LNCaP clone FGC (cell line): ENCODE measurements at places on chromosomes 3 and 15.

DNA sequence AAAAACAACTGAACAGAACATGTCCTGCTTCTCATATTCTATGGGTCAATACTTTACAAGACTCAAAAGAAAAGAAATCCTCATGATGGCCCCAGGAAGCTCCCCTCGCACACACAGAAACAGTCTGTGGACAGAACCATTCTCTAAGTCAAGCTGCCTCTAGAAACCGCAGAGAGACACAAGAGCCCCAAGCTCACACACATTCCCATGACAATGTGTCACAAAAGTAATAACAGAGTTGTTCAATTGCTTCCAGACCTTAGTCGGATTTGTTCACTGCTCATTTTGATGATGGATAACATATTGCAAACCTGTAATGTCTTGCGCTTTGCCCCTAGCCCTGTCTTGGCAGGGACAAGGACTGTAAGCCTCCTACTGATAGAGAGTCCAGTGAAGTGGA is 60.9 kb downstream of the UMPS start:
- DNase-seq = no peak

DNA sequence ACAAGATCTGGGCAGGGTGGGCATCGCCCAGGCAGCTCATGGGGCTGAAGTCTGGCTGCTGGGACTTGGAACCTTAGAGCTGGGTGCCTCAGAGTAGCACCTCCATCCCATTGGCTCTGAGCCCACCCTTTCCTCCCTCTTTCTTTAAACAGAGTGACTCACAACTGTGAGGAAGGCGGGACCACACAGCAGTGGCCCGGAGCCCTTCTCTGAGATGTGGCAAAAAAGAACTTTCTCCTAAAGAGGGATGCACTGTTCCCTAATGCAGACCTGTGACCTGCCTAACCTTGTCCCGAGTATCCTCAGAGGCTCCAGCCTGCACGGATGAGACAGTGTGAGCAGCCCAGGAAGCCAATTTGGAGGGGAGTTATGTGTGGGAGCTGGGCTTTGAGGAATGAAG is 23.6 kb downstream of the PRR20G start:
- no peak for DNase-seq

- peak; percentile 63 for DNase-seq
These were observed 17.9 kb upstream of the ANKRD28 start for GRCh38 chr3:15815696-15816095.

DNA sequence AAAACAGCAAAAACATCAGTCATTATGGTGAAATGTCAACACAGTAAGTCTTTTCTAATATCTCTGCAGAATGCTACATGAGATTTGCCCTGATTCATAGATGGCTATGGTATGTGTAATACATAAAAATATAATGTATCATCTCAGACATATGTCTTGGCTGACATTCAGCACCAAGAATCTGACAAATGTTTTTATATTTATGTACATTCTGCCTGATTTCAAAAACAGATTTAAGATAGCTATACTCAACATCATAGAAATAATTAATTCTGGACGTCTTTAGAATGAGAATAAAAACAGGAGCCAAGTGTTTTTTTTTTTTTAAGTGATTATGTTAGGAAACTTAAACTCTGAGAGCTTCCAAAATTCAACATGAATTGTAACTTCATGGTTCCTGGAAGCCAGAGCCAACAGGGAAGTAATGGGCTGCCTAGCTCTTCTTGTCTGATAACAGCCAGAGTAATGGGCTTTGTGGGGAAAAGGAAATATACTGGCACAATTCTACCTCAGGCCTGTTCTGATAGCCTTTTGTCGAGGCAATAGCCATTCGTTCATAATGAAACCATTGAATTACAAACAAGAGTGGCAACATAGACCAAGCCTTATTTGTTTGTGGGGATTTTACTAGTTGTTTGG is 184.4 kb downstream of the VGLL4 start:
- no peak for DNase-seq

GRCh38 chr3:153442386-153442785 is 280.4 kb downstream of the RAP2B start:
- DNase-seq = no peak

DNA sequence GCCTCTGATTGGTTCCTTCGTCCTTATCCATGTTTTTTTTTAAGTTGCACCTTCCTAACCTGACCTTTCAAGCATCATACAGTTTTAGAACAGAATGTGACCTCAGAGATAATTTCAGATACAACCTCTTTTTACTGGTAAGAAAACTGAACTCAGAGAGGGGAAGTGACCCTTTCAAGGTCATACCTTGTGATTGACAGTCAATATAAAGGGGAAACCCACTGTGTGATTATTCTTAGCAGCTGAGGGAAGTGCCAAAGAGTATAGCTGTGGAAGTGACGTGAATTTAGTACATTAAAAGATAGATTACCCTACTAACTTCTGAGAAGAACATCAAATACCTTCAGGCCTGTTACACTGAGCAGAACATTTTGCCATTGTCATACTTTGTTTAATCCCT is 319.4 kb downstream of the NEK10 start:
- no peak for DNase-seq

GRCh38 chr3:73805435-73805834 is 180.7 kb upstream of the PDZRN3 start:
- DNase-seq = peak; percentile 32

DNA sequence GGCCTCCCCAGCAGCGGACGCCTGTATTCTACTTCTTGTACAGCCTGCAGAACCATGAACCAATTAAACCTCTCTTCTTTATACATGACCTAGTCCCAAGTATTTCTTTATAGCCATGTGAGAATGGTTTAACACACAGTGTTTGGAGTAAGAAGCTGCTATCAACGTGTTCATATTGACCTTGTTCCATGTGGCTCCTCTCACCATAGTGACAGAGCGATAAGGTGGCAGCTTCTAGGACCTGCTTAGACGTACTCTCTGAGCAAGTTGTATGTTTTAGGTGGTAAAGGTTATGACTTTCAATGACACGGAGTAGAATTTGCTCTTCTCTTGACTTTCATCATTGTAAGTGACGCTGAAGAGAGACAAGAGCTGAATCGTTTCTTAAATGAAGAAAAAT is 157.7 kb upstream of the SLCO3A1 start:
- DNase-seq = no peak

GRCh38 chr3:53026382-53027162 is 19.3 kb downstream of the SFMBT1 start:
- DNase-seq = no peak

DNA sequence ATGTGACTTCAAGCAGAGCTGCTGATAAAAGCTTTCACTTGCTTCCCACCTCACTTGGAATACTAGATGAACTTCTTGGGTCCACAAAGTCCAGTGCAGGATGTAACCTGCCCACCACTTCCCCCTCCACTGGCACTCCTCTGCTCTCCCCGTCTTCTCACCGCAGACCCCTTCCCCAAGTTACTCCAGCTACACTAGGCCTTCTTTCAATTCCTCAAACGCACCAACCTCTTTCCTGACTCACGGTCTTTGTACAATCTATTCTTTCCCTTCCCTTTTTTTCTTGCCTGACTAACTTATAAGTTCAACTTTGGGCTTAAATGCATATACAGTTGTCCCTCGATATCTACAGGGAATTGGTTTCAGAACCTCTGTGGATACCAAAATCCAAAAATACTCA is 5.2 kb upstream of the ATP13A3 start:
- no peak for DNase-seq

DNA sequence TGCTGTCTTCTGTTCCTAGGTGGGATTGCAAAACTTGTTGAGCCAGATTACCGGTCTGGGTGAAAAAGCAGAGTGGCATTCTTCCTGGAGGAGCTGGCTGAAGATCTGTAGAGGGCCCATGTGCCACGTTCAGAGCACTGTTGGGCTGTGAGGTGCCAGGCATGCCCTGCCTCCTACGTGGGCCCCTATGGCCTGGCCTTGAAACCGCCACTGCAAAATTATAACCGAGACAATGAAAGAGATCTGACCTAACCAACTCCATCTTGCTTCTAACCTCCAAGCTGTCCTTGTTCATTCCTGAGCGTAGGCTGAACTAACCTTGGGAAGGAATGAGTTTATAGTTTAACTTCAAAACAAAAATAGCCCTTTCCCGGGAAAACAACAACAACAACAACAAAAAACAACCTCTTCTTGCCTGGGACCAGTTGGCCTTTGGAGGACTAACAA is 1.4 kb upstream of the ACAD9 start:
- DNase-seq = no peak
